ENCODE measurements at places on chromosomes 5 and 9.

- no peak for DNase-seq
Observed at GRCh38 chr9:120926397-120926928, at the start of gene TRAF1. TRAF1 (minus strand) TSS chr9:120926796; CDS start chr9:120926075, 721 bp downstream.

GRCh38 chr5:111694133-111694532 lies 62.9 kb downstream of the NREP start:
- no peak for DNase-seq

DNA sequence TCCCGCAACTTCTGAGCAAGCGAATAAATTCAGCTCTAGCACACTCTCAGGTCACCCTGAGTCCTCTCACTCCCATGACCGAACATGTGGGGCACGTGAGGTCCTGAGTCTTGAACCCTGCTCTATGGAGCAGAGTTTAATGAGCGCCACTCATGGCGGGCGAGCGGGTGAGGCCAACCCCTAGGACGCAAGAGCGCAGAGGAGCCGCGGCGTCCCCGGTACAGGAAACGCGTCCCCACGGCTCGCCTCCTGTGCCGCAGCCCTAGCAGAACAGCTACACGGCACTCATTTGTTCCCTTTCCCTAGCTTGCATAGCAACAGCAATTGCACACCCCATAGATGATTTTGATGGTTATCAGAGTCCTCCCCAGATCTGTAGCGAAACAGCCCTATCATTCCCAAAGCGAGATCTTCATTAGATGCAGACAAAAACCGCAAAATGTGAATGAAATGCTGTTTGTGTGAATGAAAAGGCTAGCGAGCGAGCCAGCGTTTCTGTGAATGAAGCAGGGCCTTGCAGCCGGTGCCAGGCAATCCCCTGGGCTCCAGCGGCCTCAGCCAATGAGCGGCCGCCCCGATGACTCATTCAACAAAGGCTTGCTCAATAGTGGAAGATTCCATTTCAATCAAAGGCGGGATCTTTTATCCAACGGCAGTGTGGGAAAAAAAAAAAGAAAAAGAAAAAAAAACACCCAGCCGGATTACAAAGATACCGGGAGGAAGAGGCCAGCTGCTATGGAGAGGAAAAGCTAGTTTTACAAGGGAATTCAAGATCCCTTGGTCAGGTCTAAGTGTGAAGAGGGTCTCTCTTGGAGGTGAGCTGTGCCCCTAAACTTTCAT lies 1.5 kb upstream of the SHC3 start:
- DNase-seq = peak; percentile 93

DNA sequence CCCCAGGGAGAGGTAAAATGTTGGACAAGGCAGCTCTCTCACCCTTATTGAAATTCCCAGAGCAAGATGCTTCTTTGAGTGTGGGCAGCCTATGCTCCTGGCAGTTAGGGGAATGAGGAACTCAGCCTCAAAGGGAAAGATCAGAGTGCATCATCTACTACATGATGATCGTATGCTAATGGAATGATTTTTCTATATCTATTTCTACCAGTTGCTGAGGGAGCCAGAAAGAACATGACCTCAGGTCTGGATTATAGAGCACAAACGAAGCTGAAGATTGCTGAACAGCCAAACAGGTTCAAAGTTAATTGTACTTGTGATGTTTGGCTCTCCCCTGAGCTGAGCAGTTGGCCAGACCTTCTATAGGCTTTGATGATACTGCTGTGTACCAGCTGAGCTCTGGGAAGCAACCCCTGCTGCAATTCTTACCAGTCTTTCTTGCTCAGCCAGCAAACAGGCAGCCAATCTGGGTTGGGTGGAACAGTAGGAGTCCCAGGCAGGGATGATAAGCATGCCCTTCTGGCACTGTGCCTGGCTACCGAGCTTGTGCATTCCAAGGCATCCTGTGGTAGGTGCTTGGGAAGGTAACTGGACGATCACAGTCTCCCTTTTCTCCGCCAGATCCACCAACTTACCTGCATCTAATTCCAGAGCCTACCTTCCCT lies 10.3 kb upstream of the FBXL7 start:
- DNase-seq = no peak

DNA sequence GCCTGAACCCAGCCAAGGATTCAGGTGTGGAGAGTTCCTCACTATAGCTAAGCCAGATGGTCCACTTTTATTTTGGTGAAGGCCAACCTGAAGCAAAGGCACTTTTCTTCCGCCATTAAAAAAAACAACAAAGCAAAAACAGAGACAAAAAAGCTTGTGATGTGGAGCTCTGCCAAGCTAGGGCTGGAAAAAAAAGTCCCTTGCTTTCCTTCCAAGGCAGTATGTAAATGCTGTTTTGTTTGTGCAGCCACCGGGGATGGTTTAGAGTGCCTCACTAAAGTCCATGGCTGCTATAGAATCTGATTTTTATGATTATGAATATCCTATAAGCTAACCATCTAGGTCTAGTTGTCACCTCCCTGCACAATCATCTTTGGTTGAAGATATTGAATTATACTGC lies 14.9 kb downstream of the MEGF10 start:
- DNase-seq = no peak

GRCh38 chr9:127833555-127833954 lies 20.9 kb downstream of the ENG start:
- DNase-seq = no peak

- peak; percentile 59 for DNase-seq
Observed at GRCh38 chr5:145237843-145238242, 597.3 kb downstream of the PRELID2 start.

DNA sequence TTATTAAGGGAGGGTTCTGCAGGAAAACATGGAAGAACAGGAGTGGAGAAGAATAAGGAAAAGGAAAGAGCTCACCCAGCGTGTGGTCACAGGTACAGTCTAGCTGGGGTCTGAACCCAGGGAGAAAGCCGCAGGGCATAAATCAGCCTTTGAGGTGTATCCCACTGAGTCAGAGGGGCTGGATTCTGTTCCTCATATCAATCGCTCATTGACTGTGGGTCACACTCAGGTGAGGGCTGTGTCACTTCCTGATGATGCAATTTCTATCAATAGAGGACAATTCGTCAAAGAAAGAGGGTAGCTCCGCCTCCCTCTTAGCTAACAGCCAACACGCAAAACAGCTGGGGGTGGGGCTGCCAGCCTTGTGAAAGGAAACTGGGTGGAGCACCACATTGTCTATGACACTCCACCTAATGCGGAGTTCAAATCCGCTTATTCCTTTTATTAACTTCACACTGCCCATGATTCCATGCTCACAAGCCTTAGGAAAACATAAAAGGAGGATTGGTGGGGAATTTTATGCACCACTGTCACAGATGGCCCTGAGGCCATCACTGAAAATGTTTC lies 176.2 kb downstream of the ICE1 start:
- DNase-seq = no peak

DNA sequence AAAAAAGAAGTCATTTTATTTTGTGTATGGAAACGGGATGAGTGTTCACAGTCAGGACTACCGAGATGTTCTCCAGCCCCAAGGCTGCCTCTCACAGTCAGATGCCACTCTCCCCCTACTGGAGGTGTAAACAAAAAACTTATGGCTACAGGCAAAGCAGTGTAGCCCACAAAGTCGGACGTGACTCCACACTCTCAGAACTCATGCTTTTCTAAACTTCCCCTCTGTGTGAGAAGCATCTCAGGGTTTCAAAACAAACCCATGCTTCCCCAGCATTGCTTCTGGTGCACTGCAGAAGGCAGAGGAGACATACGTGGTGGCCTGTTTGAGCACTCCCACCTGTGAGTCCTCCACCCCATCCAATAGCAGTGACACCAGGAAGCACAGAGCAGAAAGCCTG lies 580.3 kb downstream of the BNC2 start:
- DNase-seq = no peak

DNA sequence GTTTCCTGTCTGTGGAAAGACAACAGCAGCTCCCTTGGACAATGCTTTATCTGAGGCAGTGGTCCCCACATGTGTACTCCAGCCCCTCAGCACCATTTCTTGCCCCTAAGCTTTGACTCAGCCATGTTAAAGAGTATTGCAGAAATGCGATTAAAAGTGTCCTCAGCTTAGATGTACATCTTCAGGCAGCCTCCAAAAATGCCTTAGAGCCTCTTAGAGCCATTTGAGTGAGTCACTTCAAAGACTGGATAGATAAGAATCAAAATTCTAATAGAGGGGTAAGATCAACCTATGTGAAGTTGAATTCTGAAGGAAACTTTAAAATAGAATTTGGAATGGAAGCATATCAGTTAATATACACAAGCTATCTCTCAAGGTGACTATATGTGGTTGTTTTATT lies 296.3 kb downstream of the ADAMTS6 start:
- DNase-seq = no peak

GRCh38 chr5:177022386-177023302 lies at the start of gene ZNF346:
ZNF346 (plus strand) TSS chr5:177022696; CDS start chr5:177022739, 43 bp downstream.
- DNase-seq = peak; percentile 88

DNA sequence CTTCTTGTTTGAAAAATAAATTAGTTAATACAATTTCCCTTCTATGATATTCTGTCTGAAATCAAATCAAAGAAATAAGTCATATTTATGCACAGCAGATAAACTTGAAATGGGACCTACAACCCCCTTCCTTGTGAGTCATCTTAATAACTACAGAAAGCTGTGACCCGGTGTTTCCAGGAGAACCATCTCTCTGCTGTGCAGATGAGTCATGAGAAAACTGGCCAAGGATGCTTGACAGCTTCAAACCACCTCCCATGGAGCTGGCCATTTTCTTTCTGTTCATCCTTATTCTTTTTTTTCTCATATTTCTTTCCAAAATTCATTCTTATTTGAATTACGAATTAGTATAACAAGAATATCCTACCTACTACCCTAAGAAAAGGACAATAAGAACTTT lies 43.4 kb upstream of the NR4A3 start:
- DNase-seq = no peak

All from NCI-H1694 treated with DMSO at 0.1 percent for 48 hours (cell line).